ENCODE measurements at places on chromosomes 5 and 9. TPM values are rescaled to one million over a fixed set of nuclear protein-coding genes. Genes with fewer than 3 reads are reported as not detected.

GRCh38 chr5:151195622-151196021 is 28.3 kb downstream of the CCDC69 start:
- no peak for DNase-seq

GRCh38 chr9:75061169-75061568 is 26.8 kb downstream of the NMRK1 start:
- no peak for DNase-seq

GRCh38 chr5:176625966-176626875 is 4.1 kb downstream of the SNCB start:
- no peak for DNase-seq

The DEPDC1B gene
- polyA plus RNA-seq = 4.2 TPM

The PCDHGA6 gene
- 1.4 TPM for polyA plus RNA-seq

The BTNL8 gene
- polyA plus RNA-seq = not detected

DNA sequence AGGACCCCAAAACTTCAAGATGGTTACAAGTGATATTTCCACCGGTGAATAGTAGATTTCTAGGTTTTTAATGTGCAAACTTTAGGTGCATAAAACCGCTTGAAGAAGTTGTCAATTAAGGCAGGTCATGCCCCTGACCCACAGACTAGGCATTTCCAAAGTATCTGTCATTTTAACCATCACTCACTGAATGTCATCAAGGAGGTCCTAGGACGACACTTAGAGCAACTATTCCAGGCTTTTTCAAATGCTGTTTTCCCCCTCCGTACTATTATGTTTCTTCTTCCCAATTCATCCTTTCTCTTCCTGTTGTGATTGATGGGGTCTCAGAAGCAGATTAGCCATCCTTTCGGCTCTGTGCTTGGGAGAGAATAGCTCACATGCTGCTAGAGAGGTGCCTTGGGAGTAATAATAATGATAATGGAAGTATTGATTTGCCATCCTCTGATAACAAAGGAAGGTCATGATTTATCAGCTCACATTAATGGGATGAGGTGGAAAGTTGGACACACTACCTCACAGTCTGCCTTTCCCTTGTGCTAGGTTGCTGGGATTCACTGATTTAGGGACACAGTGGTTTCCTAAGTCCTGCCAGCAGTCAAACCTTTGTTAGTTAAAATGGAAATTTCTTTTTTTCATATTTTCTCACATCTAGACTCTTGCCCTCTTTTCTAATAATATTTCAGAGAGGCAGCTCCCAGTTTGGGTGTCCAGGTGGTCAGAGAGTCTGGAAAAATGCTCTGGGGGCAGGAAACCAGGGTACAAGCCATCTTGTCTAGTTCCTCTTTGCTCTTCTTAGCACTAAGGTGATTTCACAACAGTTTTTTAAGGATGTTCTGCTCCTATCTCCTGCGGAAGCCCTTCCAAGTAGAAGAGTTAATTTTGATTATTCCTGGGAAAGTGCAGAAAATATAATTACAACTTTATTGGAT is 67.0 kb downstream of the PTTG1 start:
- DNase-seq = no peak

- peak; percentile 5 for DNase-seq
These were observed 45.3 kb upstream of the SUSD3 start for GRCh38 chr9:93012963-93013855.

The GLDC gene
- 4.1 TPM for polyA plus RNA-seq

The STOM gene
- 40.5 TPM for polyA plus RNA-seq

GRCh38 chr5:55143624-55144023 is 16.3 kb upstream of the GPX8 start:
- no peak for DNase-seq

DNA sequence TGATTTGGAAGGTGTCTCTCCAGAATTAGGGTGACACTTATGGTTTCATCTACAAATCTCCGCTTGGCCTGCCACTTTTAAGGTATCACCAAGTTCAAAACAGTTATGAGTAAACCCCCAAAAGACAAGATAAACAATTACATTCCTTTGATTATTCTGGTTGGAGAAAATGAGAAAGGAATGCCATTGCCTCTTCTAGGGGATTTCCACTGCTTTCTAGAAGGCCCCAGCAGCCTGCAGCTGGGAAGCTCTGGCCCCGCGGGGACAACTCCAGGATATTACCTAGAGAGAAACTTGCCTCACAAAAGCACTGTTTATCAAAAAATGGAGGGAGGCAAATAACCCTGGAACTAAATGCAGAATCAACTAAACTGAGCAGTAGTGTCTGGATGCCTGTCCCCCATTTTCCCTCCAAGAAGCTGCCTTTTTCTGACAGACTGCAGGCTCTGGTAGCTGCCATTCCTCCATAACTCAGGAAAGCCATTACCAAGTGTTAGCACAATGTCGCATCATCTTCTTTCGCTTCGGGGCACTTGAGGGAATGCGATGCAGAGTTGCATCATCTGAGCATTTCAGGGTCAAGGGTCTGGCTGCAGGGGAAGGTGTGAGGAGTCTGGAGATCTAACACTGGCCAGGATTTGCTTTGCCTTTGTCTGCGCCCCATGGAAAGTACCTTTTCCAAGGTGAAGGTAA is 71.5 kb upstream of the PLPP6 start:
- no peak for DNase-seq

GRCh38 chr9:12224449-12224848 is 468.7 kb upstream of the TYRP1 start:
- no peak for DNase-seq

The ARSI gene
- polyA plus RNA-seq = 0.03 TPM

GRCh38 chr9:114396558-114397218 is 8.9 kb upstream of the AKNA start:
- DNase-seq = no peak

The ANKRD33B gene
- 1.8 TPM for polyA plus RNA-seq

The SLC34A3 gene
- not detected for polyA plus RNA-seq

- DNase-seq = no peak
These were observed 83.7 kb downstream of the HRH2 start for GRCh38 chr5:175741556-175741955.

GRCh38 chr9:36815566-36816348 is 218.3 kb downstream of the PAX5 start:
- DNase-seq = no peak

GRCh38 chr5:34563931-34564709 is 92.0 kb upstream of the RAI14 start:
- DNase-seq = no peak

DNA sequence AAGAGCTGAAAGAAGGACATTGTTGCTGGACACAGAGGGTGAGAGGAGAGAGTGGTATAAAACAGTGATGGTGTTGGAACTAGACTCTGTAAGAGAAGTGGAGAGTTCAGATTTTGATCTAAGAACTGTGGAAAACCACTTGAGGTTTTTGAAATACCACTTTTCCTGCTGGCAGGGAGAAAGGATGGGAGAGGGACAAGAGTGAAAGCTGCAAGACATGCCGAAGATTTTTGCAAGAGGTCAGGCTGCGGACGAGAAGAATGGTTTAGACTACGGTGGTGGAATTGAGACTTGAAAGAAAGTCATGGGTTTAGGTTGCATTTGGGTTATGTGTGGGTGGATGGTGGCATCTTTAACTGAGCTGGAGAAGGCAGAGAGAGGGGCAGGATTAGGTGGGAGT is 202.2 kb upstream of the RPS23 start:
- no peak for DNase-seq

The SOX30 gene
- 0.10 TPM for polyA plus RNA-seq

- no peak for DNase-seq
These were observed 91.5 kb upstream of the NFIL3 start for GRCh38 chr9:91515074-91515687.

- no peak for DNase-seq
These were observed 109.3 kb upstream of the IFNE start for GRCh38 chr9:21591221-21592062.

DNA sequence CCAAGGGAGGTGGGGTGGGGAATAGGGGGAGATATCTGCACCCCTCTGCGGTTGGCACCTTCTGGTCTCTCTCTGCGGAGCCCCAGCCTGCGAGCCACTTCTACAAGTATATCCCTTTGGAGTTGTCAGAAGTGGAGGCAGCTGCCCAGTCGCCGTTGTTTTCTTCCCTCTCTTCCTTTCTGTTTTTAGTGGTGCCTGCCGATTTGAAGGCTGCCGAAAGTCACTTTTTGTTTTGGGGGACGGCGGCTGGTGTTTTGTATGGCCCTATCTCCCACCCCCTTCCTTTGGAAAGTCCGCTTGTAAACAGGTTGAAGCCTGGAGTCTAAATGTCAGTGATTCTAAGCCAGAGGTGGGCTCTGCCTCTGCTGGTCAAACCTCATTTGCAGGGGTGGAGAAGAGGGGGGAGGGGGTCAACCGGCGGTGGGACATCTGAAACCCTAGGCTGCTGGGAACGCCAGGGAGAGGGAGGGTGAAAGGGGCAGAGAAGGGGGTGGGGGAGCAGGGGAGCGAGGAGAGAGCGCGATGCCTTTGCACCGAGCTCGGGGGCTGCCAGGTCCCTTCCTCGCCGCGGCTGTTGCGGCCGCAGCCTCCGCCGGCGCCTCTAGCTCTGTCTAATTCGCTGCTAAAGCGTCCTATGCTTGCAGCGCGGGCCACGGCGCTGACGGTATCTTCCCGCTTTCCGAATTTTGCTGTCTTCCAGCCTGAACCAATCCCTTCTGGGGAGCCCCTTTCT is at the start of gene FGF10:
TSS of gene FGF10 (minus strand) at position 331 of the 733 bp plus-strand sequence. CDS start 738 bp downstream, outside the sequence.
- DNase-seq = peak; percentile 19

DNA sequence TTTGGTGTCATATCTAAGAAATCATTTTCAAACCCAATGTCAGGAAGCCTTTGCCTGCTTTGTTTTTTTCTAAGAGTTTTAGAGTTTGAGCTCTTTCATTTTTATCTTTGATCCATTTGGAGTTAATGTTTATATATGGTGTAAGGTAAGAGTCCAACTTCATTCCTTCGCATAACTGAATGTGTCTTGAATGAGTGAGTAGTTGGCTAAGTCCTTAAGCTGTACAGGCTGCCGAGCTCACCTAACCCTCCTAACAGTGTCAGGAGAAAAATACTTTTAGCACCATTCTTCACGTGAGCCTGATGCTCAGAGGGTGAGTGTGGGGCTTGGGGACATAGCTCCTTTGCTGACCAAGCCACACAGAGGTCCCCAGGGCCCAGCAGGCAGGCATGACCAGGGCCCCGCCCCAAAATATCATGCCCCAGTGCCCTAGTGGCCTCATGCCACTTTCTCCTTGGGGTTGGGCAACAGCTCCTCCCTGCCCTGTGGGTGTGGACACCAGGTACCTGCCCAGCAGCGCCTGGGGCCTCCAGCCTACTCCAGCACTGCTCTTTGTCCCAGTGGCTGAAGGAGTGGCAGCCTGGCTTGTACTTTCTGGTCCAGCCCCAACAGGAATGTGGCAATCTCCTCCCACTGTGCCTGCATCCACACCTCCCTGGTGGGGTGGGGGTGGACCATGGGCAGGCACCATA is 17.2 kb downstream of the PPARGC1B start:
- DNase-seq = no peak

The BARHL1 gene
- polyA plus RNA-seq = not detected

DNA sequence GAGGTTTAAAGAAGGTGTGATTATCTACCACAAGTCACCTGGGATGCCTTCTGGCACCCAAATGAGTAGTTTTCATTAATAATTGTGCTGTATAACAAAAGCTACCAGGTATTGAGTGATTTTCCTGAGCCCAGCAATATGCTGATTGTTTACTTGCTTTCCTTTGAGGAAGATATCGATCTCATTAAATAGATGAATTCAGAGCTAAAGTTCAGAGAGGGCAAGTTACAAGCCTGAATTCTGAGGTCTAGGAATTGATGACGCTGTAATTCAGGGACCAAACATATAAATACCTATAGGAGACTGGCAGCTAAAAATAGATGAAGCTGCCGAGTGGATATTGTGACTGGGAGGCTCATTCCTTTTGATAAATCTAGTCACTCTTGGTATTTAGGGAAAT is 1.1 kb downstream of the ERCC6L2 start:
- DNase-seq = no peak

The TMEM171 gene
- polyA plus RNA-seq = 7.6 TPM

DNA sequence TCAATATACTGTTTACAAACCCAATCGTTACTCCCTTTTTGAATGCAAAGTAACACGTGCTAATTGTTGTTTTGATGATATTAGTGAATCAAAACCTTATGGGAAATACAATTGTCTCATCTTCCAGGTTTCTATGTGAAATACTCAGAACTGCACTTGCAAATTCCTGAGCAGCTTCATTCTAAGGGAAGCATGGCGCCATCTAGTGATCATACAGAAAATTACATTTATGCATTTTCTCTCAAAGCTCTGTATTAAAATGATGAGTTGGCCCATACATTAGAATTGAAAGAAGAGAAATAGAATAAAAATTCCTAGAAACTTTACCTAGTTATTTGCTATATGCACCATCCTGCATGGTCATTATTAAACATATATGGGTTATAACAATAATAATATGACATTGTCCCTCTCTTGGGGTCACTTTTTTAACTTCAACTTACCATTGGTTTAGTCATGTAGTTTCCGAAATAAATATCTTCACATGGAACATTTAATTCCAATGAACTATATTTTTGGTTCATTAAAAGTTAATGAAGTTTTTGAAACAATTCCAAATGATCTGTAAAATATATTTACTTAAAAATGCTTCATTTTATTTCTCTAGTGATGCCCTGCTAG is 220.0 kb downstream of the PDE4D start:
- DNase-seq = peak; percentile 24

- no peak for DNase-seq
These were observed 70.8 kb upstream of the CDKN2B start for GRCh38 chr9:22079873-22080341.

DNA sequence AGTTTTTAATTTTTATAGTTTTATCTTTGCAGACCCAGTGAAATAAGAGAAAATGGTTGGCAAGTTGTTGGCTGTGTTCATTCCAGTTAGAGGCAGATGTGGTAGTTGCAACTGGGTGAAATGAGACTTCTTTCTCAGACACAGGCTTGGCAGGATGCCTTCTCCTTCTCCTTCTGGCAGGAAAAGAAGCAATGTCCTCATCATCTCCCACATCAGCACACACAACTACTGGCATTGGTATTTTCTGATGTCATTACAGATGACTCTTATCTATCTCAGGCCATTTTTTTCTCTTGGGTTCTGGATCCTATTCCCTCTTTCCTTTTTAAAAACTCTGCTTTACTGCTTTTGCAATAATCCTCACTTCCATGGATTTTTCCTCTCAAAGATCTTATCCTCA is 103.3 kb upstream of the EDIL3 start:
- DNase-seq = no peak

GRCh38 chr5:55324815-55325418 is 17.1 kb downstream of the MTREX start:
- peak; percentile 22 for DNase-seq

DNA sequence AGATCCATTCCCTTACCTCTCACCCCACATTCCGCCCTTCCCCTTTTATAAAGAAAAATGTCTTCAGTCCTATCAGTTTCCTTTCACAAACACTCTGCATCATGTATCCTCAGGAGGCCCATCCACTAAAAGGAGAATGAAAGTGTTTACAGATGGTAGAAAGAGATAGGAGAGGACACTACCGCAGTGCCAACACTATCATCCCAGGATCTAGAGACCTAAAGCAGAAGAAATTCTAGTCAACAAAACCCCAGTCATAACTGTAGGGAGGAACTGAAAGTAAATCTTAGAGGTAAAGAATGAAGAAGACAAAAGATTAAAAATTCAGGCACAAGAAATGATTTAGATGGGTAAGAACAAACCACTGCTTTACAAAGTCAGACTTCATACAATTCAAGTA is 114.1 kb downstream of the MLLT3 start:
- no peak for DNase-seq
